Spleen (tissue), 13 donors: ENCODE measurements at places on chromosomes 16 and 17.

GRCh38 chr16:81511371-81511770 is 66.8 kb downstream of the CMIP start:
- H3K36me3 ChIP-seq, result no peaks in the 10 kb centered on the region
- DNase-seq, result no peak
- no peaks in the 10 kb centered on the region for H3K27me3 ChIP-seq
- no peak overlapping the region for H3K4me3 ChIP-seq

DNA sequence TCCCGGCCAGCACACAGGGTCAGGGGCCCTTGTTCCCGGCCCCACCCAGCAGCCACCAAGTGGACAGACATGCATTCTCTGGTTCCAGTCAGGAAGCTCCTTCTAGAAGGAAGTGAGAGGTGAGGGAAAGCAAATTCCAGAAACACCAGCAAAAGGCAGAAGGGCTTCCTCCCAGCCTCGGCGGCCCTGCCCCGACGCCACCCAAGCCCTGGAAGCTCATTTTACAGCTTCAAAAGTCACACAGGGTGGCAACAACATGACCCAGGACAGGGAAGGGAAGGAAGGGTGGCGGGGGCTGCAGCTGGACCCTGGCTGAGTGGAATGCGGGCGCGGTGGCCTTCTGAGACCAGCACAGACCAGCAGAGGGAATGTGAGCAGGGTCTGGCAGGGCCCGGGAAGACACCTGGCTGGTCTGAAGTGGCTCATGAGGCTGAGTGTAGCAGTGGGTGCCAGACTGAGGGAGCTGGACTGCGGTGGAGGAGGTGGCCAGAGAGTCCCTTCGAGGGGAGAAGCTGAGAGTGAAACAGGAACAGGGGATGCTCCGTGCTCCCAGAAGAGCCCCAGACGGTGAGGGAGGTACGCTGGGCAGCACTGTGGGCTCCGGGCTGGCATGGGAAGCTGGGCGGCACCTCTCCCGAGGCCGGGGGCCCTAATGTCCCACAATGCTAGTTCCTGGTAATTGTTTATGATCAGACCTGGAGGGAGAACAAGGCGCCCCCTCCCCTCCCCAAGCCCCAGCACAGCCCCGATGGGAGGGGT is 1.9 kb upstream of the UNC13D start:
- no peaks in the 10 kb centered on the region for H3K27me3 ChIP-seq
- peaks cover 62% of the 10 kb centered on the region for H3K4me1 ChIP-seq
- peak; percentile 78 for DNase-seq
- peaks cover 69% of the 10 kb centered on the region for H3K36me3 ChIP-seq
- peak overlapping the region; percentile 80 for H3K4me3 ChIP-seq

GRCh38 chr17:41692722-41693521 is 4.2 kb downstream of the EIF1 start:
- no peak overlapping the region for H3K27ac ChIP-seq
- peaks cover 33% of the 10 kb centered on the region for H3K4me1 ChIP-seq
- H3K27me3 ChIP-seq, result no peaks in the 10 kb centered on the region
- no peak for DNase-seq
- peaks cover 62% of the 10 kb centered on the region for H3K36me3 ChIP-seq

GRCh38 chr17:48055531-48056245 is 7.5 kb downstream of the NFE2L1 start:
- no peaks in the 10 kb centered on the region for H3K27me3 ChIP-seq
- peaks cover 5% of the 10 kb centered on the region for H3K36me3 ChIP-seq
- H3K4me1 ChIP-seq, result peaks cover 62% of the 10 kb centered on the region
- no peak overlapping the region for H3K27ac ChIP-seq
- DNase-seq, result peak; percentile 34

DNA sequence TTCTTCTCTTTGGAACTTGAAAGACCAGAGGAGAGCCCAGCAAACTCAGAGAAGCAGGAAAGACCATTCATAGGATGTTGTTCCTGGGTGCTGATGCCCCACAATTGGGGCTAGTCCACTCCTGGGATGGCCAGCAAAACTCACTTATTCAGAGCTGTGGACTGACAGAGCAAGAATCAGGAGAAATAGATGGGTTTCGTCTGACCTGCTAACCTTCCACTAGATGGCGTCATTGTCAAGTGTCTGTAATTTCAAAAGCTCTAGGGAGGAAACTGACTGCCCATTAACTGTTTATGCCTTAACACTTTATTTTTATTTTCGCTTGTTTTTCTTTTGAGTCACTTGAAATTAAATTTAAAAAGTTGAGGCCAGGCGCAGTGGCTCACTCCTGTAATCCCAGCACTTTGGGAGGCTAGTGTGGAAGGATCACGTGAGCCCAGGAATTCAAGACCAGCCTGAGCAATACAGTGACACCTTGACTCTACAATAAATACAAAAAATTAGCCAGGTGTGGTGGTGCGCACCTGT is 28.7 kb upstream of the MILR1 start:
- no peaks in the 10 kb centered on the region for H3K27me3 ChIP-seq
- H3K4me3 ChIP-seq, result no peak overlapping the region
- H3K36me3 ChIP-seq, result no peaks in the 10 kb centered on the region
- H3K4me1 ChIP-seq, result peaks cover 16% of the 10 kb centered on the region
- no peak for DNase-seq

- no peak for DNase-seq
- no peaks in the 10 kb centered on the region for H3K4me1 ChIP-seq
- no peaks in the 10 kb centered on the region for H3K27me3 ChIP-seq
- H3K27ac ChIP-seq, result no peak overlapping the region
Measured at GRCh38 chr17:6212766-6213165, 142.6 kb downstream of the WSCD1 start.

DNA sequence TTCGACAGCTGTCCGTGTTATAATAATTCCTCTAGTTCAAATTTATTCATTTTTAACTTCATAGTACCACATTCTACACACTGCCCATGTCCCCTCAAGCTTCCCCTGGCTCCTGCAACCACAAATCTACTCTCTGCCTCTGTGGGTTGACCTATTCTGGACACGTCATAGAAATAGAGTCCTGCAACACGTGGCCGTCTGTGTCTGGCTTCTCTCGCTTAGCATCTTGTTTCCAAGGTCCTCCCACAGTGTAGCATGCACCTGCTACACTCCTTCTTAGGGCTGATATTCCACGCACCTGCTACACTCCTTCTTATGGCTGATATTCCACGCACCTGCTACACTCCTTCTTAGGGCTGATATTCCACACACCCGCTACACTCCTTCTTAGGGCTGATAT is 16.5 kb downstream of the SCGB1C2 start:
- H3K36me3 ChIP-seq, result no peaks in the 10 kb centered on the region
- peaks cover 6% of the 10 kb centered on the region for H3K4me1 ChIP-seq
- H3K4me3 ChIP-seq, result no peak overlapping the region
- peak; percentile 12 for DNase-seq
- no peaks in the 10 kb centered on the region for H3K27me3 ChIP-seq

DNA sequence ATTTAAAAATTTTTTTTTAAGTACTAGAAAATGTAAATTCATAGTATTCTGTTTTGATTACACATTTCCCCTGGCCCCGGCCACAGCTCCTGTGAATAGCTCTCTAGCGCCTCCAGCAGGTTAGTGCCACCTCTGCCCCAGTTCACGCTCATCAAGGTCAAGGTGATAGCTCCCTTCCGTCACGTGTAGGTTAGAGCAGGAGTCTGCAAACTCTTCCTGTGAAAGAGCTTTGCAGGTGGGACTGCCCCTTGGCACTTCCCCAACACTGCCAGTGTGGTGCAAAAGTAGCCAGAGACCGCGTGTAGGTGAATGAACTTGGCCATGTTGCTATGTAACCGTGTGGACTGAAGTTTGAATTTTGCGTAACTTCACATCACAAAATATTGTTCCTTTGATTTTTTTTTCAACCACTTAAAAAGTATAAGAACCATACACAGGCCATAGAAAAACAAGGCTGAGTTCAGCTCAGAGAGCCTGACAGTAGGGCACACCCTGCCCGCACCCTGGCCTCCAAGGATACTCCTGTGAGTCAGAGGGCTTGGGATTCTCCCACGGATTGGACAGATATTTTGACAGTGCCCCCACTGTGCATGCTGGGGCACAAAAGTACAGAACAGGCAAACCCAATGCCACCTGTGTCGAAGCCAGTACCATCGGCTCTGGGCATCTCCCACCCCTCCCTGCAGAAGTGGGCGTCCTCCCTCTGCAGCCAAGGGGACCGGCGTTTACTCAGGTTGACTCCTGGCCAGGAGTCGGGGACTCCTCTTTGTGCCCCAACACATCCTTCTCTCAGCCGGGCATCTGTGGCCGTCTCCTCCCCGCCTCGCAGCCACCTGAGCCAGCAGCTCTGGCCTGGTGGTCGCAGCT is 92.0 kb upstream of the CHMP6 start:
- H3K27ac ChIP-seq, result no peak overlapping the region
- DNase-seq, result no peak
- H3K4me1 ChIP-seq, result no peaks in the 10 kb centered on the region
- no peaks in the 10 kb centered on the region for H3K27me3 ChIP-seq

DNA sequence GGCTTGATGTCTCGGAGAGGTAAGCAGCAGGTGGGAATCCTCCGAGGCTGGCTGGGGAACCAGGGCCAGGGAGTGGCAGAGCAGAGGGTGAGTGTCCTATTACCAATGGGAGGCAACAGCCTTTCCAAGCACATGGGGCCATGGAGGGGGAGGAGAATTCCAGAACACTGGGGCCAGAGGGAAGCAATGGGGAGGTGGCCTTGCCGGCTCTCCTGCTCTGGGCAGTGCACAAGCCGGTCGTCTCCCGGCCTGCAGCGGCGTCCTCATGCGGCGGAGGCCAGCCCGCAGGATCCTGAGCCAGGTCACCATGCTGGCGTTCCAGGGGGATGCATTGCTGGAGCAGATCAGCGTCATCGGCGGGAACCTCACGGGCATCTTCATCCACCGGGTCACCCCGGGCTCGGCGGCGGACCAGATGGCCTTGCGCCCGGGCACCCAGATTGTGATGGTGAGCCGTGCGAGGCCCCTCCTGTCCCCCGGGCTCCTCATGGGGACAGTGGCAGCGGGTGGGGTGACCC is 21.9 kb downstream of the SGSH start:
- H3K36me3 ChIP-seq, result peaks cover 6% of the 10 kb centered on the region
- no peak overlapping the region for H3K4me3 ChIP-seq
- no peaks in the 10 kb centered on the region for H3K27me3 ChIP-seq
- H3K27ac ChIP-seq, result peak overlapping the region; percentile 50

- no peaks in the 10 kb centered on the region for H3K4me1 ChIP-seq
- no peaks in the 10 kb centered on the region for H3K27me3 ChIP-seq
- H3K36me3 ChIP-seq, result no peaks in the 10 kb centered on the region
- no peak overlapping the region for H3K4me3 ChIP-seq
- no peak overlapping the region for H3K27ac ChIP-seq
- DNase-seq, result no peak
Measured at GRCh38 chr17:32757963-32758362, 119.0 kb downstream of the MYO1D start.

GRCh38 chr16:66676599-66676998 is 19.9 kb downstream of the CMTM4 start:
- DNase-seq, result no peak
- no peak overlapping the region for H3K27ac ChIP-seq
- no peak overlapping the region for H3K4me3 ChIP-seq
- H3K27me3 ChIP-seq, result no peaks in the 10 kb centered on the region
- no peaks in the 10 kb centered on the region for H3K4me1 ChIP-seq

DNA sequence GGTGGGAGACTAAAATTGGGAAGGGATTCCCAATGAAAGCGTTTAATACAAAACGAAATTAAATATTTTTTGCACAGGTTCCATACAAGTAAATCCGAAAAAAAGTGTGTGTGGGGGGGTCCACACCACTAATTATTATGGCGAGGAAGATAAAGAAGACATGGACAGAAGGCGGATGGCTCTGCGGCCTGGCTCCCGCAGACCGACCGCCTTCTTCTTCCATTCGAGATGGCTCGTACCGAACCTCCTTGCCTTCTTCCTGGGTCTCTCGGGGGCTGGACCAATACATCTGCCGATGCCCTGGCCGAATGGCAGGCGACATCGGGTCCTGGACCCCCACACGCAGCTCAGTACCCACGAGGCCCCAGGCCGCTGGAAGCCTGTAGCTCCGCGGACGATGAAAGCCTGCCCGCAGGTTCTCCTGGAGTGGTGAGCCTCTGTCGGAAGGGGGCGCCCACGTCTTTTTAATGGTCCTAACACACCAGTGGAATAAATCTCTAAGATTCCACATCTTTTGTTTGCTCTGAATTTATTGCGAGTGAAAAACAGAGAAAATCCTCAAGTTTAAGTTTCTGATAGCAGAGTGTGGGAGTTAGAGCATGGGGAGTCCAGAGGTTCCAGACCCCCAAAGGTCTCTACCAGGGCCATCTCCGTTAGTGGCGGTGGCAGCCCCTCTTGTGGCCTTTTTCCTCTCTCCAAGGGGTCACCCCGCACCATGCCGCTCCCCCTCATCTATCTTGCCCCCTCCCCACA is 1.4 kb downstream of the PRAC2 start:
- peak; percentile 89 for DNase-seq
- peaks cover 29% of the 10 kb centered on the region for H3K27me3 ChIP-seq
- no peak overlapping the region for H3K4me3 ChIP-seq

- no peaks in the 10 kb centered on the region for H3K27me3 ChIP-seq
- H3K4me1 ChIP-seq, result no peaks in the 10 kb centered on the region
- no peak for DNase-seq
- H3K36me3 ChIP-seq, result no peaks in the 10 kb centered on the region
- H3K4me3 ChIP-seq, result no peak overlapping the region
- no peak overlapping the region for H3K27ac ChIP-seq
Measured at GRCh38 chr16:50956637-50957036, 194.4 kb downstream of the SALL1 start.

- no peak overlapping the region for H3K4me3 ChIP-seq
- DNase-seq, result no peak
- no peaks in the 10 kb centered on the region for H3K27me3 ChIP-seq
- H3K27ac ChIP-seq, result peak overlapping the region; percentile 44
- H3K4me1 ChIP-seq, result peaks cover 17% of the 10 kb centered on the region
Measured at GRCh38 chr17:4009186-4009785, 45.0 kb upstream of the ATP2A3 start.

GRCh38 chr16:75038036-75038858 is 39.4 kb downstream of the ZNRF1 start:
- H3K27ac ChIP-seq, result no peak overlapping the region
- H3K4me3 ChIP-seq, result no peak overlapping the region
- H3K27me3 ChIP-seq, result no peaks in the 10 kb centered on the region

DNA sequence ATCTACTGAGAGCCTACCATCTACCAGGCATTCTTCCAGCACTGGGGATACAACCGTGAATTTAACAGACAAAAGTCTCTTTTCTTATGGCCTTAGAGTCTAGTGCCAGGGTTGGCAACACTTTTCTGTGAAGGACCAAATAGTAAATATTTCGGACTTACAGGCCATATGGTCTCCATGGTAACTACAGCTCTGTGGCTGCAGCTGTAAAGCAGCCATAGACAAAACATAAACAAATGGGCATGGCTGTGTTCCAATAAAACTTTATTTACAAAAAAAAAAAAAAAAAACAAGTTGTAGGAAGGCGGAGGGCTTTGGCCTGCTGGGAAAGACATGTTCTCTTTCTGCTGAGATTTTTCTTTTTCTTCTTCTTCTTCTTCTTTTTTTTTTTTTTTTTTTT is 98.7 kb downstream of the ABCC12 start:
- H3K27ac ChIP-seq, result no peak overlapping the region
- no peaks in the 10 kb centered on the region for H3K36me3 ChIP-seq
- no peak overlapping the region for H3K4me3 ChIP-seq
- no peaks in the 10 kb centered on the region for H3K4me1 ChIP-seq

- no peak for DNase-seq
- no peaks in the 10 kb centered on the region for H3K27me3 ChIP-seq
- H3K36me3 ChIP-seq, result peaks cover 33% of the 10 kb centered on the region
- H3K27ac ChIP-seq, result peak overlapping the region; percentile 63
- no peak overlapping the region for H3K4me3 ChIP-seq
- peaks cover 79% of the 10 kb centered on the region for H3K4me1 ChIP-seq
Measured at GRCh38 chr17:64327201-64327930, 63.3 kb downstream of the PECAM1 start.

- no peak overlapping the region for H3K27ac ChIP-seq
- no peak for DNase-seq
- H3K4me1 ChIP-seq, result peaks cover 5% of the 10 kb centered on the region
Measured at GRCh38 chr17:66965801-66966262, 1.3 kb downstream of the CACNG4 start.
